Activated CD4-positive, CD25-positive, alpha-beta regulatory T cell treated with anti-CD3 and anti-CD28 coated beads, Interleukin-2, amount 50 U/mL, for 72 hours (primary cell): ENCODE measurements at places on chromosomes 7 and 10.
A peak's percentile ranks its signal among the peaks of the same experiment; 100 is the strongest.

DNA sequence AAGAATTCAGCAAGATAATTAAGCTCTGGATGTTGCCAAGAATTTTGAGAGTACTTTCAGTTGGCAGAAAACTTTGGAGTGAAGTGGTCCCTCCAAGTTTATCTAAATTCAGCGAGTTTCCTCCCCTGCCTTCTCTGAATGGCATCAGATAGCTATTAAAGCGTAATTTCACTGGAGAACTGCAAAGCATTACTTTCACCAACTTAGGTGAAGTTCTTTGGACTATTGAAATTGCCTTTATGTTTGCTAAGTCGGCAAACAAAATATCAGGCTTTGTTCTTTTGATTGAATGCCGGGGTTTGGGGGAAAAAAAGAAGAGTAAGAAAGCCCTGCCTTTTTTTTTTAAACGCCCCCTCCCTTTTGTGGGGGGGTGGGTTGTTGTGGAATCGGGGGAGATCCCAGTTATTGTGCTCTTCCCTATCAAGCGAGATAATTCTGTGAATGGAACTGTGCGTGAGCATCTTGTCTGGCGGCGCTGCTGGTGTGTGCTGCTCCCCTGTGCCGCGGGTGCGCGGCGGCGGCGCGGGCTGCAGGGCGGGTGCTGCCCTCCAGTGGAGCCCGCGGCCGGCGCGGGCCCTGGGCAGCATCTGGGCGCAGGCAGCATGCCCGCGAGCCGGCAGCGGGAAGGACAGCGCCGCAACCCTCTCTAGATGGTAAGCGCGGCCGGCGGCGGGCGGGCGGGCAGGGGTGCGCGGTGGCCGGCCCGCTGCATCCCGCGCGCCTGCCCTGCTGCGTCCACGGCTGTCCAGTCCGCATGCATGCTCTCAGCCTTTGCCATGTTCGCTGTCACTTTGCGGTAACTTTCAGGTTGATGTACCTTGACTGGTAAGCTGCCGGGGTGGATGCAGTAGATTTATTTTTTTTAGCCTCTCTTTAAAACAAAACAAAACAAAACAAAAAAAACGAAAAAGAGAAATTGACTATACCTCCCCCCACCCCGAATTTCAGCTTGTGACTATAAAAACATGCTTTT lies 176.5 kb downstream of the TCF7L2 start:
- DNase-seq, result peak; percentile 40

DNA sequence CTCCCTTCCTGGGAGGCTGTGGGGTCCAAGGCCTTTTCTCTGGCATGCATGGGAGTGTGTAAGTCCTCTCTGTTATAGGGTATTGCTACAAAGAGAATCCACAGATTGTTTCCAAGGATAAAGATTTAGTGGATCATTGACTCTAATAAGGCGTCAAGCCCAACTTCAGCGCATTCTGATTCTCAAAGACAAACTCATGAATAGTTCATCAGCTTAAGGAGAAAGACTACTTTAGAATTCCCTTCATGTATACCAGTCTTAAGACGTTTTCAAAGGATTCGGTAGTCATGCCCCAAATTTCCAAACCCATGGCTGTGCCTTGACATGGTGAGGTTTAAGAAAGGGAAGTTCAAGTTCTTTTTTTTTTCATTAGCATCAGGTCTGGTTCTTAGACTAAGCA lies 46.6 kb upstream of the ABLIM1 start:
- DNase-seq, result no peak

GRCh38 chr7:82441669-82442478 lies 1.7 kb downstream of the CACNA2D1 start:
- DNase-seq, result no peak

- DNase-seq, result no peak
These were observed 26.2 kb upstream of the DKK1 start for GRCh38 chr10:52287866-52288265.

DNA sequence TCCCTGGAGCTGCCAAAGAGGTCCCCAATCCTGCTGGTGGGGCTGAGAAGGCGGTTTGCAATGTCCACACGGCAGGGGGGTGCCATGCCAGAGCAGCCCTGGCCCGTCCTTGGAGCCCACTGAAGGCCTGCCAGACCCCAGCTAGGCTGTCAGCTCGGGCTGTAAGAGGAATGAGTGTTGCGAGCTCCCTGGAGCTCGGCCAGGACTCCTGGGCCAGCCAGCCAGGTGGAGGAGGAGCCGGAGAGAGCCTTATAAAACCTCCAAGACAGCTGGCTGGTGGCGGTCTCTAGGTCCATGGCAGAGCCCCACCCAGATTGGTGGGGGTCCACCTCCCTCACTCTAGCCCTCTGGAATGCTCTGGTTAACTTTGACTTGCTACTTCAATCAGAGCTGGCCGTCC lies 55.1 kb upstream of the CALN1 start:
- no peak for DNase-seq

GRCh38 chr10:51162002-51162401 lies 87.7 kb downstream of the PRKG1 start:
- DNase-seq, result no peak

DNA sequence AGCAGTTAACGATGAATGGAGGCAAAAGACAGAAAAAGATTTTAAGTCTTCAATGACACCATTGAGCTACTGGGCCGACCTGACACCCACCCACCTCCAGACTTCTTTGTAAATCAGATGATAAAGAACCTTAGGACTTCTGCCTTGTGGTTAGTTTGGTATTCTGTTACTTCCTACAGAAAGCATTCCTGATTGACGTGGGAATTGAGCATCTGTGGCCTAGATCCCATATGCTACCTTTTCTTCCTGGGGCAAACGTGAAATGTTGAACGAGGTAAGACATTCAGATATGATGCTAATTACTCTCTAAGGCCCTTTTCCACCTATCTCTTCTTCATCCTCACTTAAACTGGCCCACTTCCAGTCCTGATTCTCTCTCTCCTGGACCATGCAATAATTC lies 10.2 kb downstream of the PRLHR start:
- no peak for DNase-seq

DNA sequence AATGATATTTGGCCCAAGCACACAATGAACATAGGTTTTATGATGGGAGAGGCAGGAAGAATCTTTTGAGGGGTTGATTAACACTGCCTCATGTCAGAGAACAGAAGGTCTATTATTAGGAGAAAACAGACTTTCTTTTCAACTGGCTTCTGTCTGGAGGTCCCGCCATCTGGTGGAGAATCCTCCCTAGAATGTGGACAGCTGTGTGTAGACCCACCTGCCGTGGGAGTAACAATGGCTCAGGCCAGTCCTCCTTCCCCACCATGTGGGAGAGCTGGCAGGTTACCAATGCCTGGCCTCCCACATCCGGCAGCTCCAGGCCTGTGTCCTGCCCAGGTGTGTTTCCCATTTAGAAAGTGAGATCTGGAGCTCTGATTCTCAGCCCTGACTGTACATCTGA lies 70.4 kb upstream of the AOAH start:
- no peak for DNase-seq

- DNase-seq, result peak; percentile 97
These were observed 454 bp upstream of the GTF2I start for GRCh38 chr7:74656837-74657691.

DNA sequence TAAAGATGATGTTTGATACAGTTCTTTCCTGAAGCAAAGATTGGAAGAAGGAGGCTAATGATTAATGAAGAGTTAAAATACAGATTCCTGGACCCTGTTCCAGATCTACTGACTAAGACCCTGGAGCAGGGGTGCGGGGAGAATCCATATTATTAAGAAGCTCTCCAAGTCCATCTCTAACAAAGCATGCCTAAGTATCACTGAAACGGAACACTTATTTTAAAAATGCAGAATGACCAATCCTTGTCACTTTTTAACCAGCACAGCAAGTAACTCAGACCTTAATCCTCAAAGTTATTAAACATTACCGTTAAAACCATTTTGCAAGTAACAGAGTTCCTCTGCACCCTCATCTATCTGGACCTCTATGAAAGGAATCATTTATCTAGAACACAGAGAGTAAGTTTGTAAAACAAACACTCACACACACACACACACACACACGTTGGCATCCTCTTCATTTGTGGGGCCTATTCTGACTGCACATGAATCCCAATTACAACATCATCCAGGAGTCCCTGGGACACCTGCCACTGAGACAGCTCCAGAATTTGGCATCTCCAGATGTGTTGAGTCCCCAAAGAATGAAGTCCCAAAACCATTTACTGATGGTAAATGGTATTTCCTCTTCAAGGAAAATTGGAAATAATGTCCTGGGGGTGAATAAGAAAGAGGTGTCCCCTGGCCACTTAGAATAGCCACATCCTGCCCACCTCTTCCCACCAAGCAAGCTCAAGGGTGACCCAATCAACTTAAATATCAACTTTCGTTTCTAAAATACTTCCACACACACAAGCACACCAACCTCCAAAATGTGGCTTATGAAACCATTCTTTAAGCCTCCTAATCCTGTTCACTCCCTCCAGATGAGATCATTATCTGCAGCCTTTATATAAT lies 117.5 kb downstream of the PARD3 start:
- no peak for DNase-seq

DNA sequence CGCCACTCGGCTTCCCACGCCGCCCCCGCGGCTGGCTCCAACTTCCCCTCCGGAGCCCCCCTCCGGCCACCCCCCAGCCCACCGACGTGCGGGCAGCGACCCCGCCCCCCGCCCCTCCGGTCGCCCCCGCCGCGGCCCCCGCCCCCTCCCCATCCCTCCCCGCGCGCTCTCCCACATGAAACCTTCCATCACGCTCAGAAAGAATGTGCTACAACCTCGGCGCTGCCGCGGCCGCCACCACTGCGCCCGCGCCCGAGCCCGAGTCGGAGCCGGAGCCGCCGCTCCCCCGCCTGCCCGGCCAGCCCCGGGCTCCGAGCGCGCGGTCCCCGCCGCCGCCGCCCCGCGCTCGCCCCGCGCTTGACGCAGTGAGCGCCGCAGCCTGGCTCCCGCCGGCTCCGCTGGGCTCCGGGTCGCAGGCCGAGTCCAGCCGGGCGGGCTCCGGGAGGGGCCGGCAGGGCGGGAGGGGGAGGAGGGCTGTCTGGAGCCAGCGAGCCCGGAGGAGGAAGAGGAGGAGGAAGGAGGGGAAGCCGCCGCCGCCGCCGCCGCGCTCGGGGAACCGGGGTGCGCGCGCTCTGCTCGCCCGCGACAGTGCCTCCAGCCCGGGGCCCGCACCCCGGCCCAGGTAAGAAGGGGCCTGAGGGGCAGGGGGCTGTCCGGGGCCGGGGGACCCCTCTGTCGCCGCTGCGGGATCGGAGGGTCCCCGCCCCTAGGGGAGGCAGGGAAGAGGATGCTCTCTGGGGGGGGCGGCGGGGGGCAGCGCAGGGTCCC lies 4.3 kb upstream of the ELFN1 start:
- DNase-seq, result peak; percentile 34

DNA sequence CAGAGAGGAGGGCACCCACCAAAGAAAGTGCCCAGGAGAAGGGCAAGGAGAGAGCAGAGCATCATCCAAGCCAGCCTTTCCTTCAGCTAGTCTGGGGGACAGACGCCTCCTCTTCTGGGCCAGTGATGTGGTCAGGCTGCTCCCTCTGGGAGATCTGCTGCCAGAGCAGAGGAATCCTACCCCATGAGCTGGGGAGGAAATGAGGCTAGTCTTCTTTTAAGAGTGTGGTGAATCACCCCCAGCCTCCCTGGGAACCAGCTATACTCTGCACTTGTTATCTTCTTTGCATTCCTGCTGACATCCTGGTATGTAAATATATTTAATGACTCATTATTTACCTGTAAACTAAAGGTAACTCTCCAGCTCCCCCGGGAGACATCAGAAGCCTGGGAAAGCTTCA lies 41.6 kb upstream of the EPHB6 start:
- no peak for DNase-seq

GRCh38 chr7:77674878-77675277 lies 21.4 kb upstream of the RSBN1L start:
- no peak for DNase-seq

DNA sequence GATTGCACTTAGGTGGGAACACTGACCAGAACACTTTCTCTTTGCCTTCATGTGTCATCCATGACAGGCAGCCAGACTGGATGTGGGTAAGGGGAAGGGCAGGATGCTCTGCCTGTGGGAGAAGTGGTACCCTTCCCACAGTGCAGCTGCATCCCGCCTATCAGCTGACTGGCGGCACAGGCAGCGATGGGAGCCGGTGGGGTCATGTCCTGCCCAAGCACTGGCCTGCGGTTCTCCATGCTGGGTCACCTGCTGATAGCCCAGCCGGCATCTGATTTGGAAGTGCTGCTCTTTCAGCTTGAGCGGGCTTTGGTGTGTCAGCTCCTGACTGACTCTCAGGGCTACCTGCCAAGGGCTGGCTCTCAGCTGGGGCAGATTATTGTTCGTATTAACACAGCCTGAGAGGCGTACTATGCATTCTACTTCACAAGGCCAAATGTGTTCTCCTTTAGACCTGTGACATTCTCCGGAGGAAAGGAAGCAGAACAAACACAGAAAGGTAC lies 105.2 kb upstream of the PDLIM1 start:
- no peak for DNase-seq

- DNase-seq, result no peak
These were observed 18.2 kb downstream of the HNRNPF start for GRCh38 chr10:43390759-43391158.

DNA sequence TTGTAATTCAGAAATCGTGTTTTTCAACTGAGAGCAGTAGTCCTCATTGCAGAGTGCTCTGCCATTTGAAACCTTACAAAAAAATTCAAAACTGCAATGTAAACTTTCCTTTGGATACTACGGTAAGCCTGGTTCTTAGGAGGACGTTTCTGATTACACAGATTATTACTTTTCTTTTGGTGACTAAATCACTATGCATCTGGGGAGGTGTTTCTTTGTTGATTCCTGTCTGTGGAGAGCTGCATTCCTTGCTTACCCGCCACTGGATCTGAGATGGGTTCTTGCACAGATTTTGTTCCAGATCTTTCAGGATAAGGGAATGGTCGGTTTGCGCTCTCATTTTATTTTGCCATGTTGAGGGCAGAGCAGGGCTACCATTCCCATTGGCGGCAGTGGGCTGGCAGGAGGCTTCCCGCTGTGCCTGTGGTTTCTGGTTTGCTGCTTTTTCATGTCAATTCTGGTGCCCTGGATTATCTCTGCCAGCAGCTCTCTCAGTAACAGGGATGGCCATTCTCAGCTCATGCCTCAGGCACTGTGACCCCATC lies 485.1 kb downstream of the GLRX3 start:
- DNase-seq, result no peak

DNA sequence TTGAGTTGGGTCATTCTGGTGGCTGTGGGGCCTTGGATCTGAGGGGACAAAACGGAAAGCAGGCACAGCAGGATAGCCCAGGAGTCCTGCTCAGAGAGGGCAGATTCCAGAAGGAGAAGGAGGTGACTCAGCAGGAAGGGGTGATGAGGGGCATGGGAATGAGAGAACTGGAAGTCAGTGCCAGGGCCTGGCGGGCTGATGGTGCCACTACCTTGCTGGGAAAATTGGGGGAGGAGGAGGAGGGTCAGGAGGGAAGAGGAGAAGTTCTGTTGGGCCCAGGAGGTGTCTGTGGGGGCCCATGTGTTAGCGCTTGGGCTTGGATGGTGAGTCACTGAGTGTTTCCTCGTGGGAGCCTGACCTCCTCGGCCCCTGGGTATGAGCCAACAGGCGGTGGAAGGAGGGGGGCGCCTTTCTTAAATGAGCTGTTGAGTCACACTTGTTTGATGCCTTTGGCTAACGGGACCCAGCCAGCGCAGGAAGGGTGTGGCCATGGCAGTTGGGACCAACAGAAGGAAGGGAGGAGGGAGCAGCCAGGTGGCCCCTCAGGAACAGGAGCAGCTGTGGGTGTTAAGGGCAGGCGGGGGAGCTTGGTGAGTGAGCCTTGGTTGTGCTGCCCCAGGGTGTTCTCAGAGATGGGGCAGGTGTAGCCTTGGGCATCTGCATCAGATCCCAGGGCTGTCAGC lies 130.0 kb upstream of the BTBD16 start:
- no peak for DNase-seq

- no peak for DNase-seq
These were observed 305.1 kb upstream of the PITRM1 start for GRCh38 chr10:3477683-3478082.
